ENCODE measurements at places on chromosomes 12 and 14.

GRCh38 chr12:13597166-13597565 is 384.2 kb downstream of the GRIN2B start:
- no peak for DNase-seq

GRCh38 chr12:76024942-76025600 is 6.5 kb downstream of the PHLDA1 start:
- DNase-seq, result peak; percentile 68

DNA sequence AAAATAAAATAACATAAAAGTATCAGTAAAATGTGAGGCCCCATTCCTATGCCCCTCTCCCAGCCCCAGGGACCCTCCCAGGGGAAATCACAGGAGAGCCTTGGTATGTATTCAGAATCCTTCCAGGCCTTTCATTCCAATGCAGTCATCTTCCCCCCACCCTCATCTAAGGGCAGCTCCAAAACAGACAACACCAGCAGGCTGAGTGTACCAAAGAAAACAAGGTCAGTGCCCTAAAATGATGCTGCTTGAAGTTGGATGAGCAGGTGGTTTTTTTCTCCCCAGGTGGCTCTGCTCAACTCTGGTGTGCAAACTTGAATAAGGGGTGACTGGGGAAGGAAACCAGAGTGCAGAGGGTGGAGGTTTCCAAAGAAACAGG is 56.2 kb downstream of the TSPAN9 start:
- DNase-seq, result no peak

- no peak for DNase-seq
These were observed 84.4 kb downstream of the TMEM132D start for GRCh38 chr12:129819391-129819790.

- DNase-seq, result no peak
These were observed 590.0 kb downstream of the BCL11B start for GRCh38 chr14:98682033-98682432.

DNA sequence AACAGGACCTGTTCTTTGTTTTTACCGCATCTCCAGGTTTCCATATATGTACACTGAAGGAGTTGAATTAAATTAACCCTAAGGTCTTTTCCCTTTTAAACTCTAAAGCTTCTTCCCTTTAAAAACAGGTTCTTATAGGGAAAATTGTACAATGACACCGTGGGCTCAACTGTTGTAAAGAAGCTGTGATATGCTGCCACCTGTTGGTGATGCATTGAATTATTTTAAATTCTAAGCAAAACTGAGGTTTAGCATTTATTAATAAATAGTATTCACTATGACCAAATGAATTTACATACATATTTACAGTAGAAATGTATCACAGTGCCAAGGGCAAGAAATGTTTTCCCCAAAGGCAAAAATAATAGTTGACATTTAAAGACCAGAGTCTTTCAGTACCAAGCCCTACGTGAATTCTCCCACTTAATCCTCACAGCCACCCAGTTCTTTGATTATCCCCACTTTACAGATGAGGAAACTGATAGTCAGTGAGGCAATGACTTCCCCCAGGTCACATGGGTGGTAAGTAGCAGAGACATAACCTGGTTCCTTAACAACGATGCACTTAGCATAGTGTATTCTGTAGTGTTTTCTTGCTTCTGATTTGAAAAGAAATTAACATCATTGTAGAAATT is 35.7 kb upstream of the TMEM263 start:
- DNase-seq, result peak; percentile 53

DNA sequence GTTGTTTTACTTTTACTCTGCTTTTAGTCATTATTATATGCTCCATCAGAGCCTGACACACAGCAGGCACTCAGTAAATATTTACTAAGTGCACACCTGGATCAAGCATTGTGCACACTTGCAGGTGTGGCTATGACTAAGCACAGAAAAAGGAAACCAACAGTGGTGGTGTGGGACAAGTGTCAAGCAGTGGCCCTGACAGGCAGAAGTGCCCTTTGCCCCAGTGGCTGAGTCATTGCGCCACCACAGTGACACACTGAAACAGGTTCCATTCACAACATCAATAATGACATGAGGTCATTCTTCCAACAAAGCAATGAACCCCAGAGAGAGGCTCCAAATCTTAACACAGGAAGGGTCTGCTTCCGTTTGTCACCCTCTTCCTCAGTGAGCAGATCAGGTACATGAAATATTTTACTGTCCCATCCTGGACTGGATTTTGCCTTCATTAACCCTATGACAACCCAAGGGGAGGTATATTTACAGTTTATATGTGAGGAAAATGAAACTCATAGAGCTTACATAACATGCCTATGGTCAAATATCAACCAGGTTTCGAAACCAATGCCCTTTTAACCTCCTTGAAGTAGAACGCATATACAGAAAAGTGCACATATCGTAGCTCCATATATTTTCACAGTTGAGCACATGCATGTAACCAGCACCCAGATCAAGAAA is 82.6 kb upstream of the GTF2A1 start:
- DNase-seq, result peak; percentile 70

GRCh38 chr12:75974323-75975187 is 57.0 kb downstream of the PHLDA1 start:
- peak; percentile 96 for DNase-seq

DNA sequence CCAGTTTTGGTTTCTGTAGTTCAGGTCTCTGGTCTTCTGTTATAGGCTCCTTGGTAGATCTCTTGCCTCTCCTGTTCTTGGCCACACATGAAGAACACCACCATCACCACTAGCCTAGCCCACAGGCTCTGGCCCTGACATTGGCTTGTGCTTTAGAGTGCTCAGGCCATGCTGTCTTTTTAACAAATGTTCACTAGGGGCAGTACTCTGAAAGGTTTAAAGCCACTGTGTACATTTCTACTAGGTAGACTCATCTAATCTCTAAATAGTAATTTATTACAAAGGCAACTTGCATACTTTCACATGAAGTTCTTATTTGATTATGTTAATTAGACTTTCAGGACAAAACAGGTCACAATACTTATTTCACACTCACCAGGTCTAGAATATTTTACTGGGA is 38.3 kb downstream of the PDE6H start:
- no peak for DNase-seq

DNA sequence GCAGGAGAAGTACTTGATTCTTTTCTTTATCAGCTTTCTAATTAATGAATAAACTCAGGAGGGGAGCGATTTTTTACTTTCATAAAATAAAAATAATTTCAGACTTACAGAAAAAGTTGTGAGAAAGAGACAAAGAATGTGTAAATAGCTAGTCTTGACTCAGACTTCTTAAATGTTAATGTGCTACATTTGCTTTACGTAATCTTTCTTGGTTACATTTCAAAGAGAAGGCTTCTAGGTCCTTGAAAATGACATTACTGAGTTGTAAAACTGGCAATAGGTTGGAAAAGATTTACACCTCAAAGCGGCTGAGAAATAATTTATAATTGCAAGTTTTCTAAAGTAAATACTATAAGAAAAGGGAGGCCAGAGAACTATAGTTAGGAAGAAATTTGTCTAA is 28.6 kb downstream of the GABARAPL1 start:
- no peak for DNase-seq

- DNase-seq, result peak; percentile 39
These were observed 21.0 kb upstream of the RNASE2 start for GRCh38 chr14:20934148-20934762.

GRCh38 chr12:98198261-98198982 is 317.0 kb upstream of the TMPO start:
- no peak for DNase-seq

GRCh38 chr12:120412421-120412820 is 25.5 kb upstream of the COX6A1 start:
- no peak for DNase-seq

GRCh38 chr14:95322651-95323050 is 2.9 kb upstream of the CLMN start:
- DNase-seq, result peak; percentile 67

GRCh38 chr14:81637639-81638038 is 104.0 kb upstream of the SEL1L start:
- DNase-seq, result no peak

DNA sequence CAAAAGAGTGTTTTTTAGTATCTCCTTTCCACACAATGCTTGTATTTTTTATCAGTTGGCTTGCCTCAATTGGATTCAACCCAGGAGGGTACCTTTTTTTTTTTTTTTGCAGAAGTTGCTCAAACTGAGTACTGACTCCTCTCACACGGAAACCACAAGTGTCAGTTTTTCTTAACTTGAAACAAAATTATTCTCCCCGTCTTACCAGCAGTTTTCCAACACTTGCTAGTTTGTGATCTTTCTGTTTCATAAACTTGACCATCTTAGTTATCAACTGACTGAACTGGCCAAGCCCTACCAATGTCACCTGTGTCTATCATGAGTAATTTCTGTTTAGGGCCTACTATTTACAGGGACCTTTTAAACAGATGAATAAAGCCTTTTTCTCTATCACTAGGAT is 34.1 kb upstream of the ITPR2 start:
- DNase-seq, result peak; percentile 36

GRCh38 chr12:51949342-51950030 is 2.0 kb upstream of the ACVR1B start:
- DNase-seq, result no peak

DNA sequence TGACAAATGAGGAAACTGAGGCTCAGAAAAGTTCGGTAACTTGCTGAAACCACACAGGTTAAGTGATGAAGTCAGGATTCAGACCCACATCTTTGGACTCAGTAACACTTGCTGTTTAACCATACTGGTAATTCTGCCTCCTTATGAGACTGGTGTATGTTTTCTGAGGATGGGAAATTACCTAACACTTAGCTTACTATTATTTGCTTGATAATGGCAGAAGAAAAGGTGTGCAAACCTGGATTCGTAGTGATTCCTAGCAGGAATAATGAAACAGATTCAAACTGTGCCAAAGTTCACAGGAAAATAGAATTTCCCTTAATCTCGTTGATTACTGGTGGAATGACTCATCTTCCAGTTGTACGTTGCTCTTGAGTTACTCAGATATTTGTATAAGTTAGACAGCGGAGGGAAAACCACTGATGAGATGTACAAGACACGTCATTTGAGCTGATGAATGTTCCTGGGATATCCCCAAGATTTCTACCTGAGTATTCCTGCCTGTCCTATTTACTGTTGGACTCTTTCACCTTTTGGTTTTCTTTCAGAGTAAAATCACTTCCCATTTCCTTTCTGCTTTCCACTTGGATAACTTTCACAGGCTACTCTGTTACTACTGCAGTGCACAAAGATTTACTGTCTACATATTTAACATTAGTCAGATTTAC is 37.5 kb downstream of the PRORP start:
- DNase-seq, result no peak

- peak; percentile 15 for DNase-seq
These were observed 179.0 kb downstream of the SLC15A4 start for GRCh38 chr12:128644664-128645296.

DNA sequence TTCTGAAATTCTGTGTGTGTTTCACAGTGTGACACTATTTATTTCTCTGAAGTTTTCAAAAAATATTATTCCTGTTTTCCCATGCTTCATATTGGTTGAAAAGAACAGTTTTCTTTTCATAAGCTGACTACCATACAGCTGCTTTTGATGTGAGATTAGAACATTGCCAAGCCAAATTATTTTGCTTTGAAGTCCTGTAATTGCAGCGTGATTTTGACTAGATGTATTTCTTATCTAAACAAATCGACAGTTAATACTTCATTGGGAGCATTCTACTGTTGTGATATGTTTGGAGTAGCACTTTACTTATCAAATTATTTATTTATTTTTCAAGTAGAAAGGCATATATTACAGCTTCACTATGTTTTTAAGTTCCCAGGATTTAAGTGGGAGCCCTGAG is 132.0 kb downstream of the DACT1 start:
- DNase-seq, result no peak

DNA sequence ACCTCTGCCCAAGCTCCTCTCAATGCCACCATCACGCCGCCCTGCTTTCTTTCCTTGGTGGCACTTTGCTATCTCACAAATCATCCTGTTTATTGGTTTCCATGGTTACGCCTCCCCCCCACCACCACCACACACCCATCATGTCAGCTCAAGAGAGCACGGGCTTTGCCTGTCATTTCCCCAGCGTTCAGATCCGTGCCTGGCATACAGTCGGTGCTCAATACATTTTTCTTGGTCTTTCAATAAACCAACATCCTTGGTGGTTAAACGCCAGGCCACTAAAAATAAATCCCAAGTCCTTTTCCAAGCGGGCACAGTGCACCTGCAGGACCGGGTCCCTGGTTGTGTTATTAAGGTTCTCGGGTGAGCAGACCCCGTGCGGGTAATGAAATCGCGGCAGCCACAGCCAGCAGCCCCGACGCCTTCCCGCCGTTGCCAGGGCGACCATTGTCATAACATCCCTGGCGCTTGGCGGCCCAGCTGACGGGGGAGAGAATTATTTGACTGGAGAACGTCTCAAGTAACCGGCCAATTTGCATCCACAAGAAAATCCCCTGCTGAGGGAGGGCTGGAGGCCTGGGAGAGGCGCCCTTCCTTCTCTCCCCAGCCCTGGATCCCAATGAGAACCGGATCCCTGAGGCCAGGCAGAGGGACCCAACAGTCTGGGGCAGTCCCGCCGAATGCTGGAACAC is 92.9 kb downstream of the KSR2 start:
- DNase-seq, result no peak

GRCh38 chr12:20711846-20712245 is 16.7 kb downstream of the SLCO1C1 start:
- no peak for DNase-seq

DNA sequence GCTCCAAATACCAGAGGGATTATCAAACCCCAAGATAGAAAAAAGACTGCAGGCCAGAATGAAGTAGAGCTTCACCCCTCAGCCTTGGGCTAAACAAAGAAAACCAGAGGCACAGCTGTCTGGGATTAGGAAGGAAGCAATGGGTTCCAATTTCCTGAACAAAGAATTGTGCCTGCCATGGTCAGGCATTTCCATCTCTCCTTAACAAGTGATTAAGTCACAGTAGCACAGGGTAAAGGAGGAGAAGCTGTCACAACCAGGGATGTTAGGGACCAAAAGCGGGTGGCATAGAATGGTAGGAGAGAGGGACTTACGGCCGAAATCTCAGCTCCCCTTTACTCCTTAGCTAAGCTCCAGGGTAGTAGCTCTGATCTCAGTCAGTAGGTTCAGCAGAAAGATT is 33.9 kb downstream of the SPTLC2 start:
- DNase-seq, result no peak

DNA sequence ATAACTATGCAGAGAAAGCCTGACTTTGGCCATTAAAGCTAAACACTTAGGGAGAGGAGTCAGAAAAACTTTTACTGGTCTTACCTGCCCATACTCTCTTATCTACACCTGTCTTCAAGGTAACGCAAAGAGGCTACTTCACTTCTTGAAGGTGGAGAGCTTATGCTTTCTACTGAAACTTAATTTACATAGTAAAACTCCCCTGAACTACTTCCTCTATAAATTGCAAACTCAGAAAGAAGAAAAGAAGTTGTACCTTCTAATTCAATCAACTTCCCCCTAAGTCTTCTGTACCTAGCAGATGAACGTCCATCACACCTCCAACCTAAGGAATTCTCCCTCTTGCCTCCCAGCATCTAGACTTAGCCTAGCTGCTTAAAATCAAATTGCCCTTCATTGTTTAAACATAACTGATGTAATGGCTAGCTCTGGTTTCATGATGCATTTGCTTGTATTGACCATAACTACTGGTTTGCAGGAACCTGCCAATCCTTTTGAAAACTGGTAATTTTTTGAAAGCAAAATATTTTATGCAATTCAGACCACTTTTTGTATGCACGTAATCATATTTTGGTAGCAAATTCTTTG is 87.7 kb downstream of the STON2 start:
- no peak for DNase-seq

- no peak for DNase-seq
These were observed 26.9 kb downstream of the TBX3 start for GRCh38 chr12:114656906-114657596.

GRCh38 chr12:3168223-3169221 is 91.3 kb downstream of the TSPAN9 start:
- DNase-seq, result peak; percentile 4

GRCh38 chr12:63843254-63843720 is 1.2 kb upstream of the SRGAP1 start:
- DNase-seq, result no peak

All from inflammatory macrophage (primary cell).